ENCODE measurements at places on chromosomes 6 and 20. TPM values are rescaled to one million over a fixed set of nuclear protein-coding genes. Genes with fewer than 3 reads are reported as not detected.

DNA sequence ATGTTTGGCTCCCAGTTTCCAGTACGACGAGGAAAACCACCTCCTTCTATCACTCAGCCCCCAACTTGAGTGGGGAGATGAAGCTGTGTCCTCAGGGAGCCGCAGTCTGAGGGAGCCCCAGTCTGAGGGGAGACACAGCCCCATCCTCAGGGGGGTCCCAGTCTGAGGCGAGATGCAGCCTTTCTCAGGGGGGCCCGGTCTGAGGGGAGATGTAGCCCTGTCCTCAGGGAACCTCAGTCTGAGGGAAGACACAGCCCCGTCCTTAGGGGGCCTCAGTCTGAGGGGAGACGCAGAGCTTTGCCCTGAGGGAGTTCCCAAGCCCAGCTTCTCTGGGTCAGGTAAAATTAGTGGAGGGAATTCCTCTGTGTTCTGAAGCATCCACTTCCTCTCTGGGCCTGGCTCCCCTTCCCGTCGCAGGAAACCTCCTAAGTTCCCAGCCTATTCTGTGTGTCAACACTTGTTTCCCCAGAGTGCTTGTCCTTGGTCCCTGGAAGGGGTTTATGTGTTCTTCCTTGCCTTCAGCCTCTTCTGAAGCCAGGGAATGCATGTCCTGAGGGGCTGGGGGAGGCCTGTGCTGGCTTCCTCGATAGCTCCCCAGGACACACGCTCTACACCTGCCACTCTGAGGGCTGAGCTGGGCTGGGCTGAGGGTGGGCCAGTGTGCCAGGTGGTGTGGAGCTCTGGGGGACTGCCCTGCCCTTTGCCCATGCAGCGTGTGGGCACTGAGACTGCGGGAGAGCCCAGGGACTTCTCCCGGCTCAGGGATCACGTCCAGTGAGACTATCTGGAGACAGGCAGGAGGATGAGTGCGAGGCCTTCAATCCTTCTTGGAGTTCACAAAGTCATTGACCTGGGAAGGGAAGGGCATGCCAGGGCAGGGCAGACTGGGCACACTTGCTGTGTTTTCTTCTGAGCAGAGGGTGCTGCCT lies 55.4 kb downstream of the VEGFA start:
- peaks cover 3% of the 10 kb centered on the region for H3K27me3 ChIP-seq
- no peaks in the 10 kb centered on the region for H3K4me1 ChIP-seq
- H3K36me3 ChIP-seq = no peaks in the 10 kb centered on the region
- no peak overlapping the region for H3K27ac ChIP-seq
- no peak overlapping the region for H3K4me3 ChIP-seq

HCK gene
- total RNA-seq = 9.0 TPM

DNA sequence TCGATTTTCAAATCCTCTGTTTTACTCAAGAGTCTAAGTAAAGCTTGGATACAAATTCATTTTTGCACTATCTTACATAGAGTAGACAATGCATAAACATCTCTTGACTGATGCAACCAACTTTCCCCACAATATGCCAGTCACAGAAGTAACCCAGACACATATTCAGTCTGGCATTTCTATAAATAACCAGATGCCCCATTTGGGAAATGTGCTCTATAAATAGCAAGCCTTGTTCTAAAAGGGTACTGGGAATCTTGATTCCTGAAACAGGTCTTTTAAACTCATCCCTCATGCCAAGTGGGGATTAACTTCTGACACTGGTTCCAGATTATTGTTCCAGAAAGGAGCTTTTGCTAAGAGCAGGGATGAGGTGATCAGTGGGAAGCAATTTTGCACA lies 411.7 kb downstream of the EPM2A start:
- no peak for DNase-seq
- H3K27me3 ChIP-seq = no peaks in the 10 kb centered on the region
- H3K27ac ChIP-seq = no peak overlapping the region

RWDD2A gene
- total RNA-seq = 2.8 TPM

- no peak for DNase-seq
- H3K27me3 ChIP-seq = no peaks in the 10 kb centered on the region
- no peaks in the 10 kb centered on the region for H3K36me3 ChIP-seq
Measured at GRCh38 chr20:10307359-10307735, 88.7 kb downstream of the SNAP25 start.

All from esophagus muscularis mucosa (tissue), 4 donors.